ENCODE measurements at places on chromosomes 1 and 21.
A peak's percentile ranks its signal among the peaks of the same experiment; 100 is the strongest.

DNA sequence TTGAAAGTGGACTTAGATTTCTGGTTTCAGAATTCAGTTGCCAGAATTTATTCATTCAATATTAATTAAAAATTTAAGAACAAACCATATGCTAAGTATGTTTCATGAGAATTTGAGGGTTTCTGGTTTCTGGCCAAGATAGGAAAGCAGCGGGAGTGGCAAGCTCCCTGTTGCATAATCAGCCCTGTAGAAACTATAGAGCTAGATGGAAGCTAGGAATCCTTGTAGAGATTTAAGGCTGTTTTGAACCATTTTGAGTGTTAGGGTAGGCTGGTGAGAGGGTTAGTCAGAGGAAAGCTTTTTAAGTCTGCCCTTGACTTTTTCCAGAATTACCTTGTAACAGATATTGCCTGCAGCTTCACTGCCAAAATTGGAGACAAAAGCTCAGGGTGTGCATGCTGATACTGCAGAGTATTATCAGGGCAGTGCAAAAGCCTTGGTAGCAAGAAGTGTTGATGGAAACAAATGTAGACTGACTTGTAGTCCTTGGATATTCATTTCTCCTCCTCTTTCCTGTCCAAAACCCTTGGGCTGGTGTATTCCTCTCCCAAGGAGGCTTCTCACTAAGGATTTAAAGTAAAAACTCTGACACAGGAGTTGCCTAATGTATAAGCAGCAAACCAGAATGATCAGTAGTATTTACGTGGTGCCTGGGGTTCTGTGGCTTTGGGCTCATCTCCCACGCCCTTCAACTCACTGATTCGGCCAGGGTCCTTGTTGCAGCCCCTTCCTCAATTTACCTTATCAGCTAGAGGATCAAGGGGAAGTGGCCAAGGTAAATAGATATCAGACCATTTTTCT, 12.6 kb upstream of the GIPC2 start:
- no peak for ATAC-seq

- ATAC-seq = peak; percentile 67
These were observed 271.3 kb upstream of the B3GALT2 start for GRCh38 chr1:193457676-193458075.

GRCh38 chr1:247487057-247487456, 29.2 kb upstream of the OR2B11 start:
- peak; percentile 96 for ATAC-seq

- peak; percentile 16 for ATAC-seq
These were observed at the start of gene IFNGR2 for GRCh38 chr21:33403128-33403785. Gene IFNGR2, plus strand, starts transcription at chr21:33403413. Its CDS starts 131 bp downstream, at chr21:33403544.

DNA sequence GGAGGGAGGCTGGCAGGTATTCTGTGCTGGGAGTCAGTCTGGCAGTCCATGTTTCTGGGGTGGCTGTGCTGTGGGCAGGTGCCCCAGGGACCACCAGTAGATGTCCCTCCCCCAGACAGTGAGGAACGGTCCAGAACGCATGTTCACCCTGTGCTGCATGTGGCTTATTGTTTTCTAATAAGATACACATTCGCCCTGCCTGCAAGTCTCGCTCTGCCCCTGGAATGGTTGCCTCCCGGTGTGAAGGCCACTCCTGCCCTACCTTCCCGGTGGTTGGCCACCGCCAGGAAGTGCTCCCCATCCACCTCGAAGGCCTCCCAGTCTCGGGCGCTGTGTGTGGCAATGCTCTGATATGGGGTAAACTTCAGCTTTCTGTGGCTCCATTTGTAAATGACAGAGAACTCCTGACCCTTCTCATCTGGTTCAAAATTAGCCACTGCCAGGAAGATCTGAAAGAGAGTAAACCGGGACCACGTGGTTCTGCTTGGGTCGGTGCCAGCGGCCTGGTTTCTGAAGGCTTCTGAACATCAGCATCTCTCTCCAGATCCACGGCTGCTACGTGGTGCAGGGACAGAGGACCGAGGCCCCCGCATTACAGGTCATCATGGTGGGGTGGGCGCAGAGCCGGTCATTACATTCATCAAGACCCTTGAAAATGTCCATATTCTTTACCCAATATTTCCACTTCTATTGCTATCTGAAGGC, 14.5 kb downstream of the KRTAP10-1 start:
- no peak for ATAC-seq

DNA sequence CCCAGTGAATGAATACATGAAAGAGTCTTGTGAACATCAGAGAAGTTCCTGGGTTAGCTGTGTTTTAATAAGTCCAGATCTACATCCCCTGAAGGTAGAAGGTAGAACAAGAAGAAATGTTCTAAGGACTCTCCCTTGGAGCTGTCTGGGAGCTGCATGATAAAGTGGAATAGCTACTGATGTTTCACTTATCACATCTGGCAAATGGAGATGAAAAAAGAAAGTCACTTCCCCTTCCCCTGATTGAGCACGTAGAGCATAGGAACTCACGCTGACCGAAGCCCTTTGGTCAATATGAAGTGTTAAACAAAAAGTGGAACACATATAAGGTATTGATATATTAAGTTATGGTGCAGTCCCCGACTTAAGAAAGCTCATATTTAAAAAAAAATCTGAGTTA, 53.2 kb upstream of the PARP1 start:
- ATAC-seq = no peak

GRCh38 chr21:34205811-34206571, 132.6 kb downstream of the MRPS6 start:
- peak; percentile 46 for ATAC-seq

DNA sequence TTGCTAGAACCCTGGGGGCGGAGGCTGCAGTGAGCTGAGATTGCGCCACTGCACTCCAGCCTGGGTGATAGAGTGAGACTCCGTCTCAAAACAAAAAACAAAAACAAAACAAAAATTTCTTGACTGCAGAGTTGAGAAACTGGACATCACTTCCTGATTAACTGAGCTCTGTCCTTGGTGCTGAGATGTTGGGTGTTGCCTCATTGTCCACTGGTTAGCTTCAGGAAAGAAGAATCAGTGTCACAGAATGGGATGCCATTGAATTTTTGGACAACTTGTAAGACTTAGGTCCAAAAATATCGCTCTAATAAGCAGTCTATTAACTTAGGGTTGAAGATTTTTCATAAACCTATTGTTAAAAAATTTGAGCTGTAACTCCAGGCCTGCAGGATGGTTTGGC, 23.8 kb upstream of the KCNA10 start:
- no peak for ATAC-seq

DNA sequence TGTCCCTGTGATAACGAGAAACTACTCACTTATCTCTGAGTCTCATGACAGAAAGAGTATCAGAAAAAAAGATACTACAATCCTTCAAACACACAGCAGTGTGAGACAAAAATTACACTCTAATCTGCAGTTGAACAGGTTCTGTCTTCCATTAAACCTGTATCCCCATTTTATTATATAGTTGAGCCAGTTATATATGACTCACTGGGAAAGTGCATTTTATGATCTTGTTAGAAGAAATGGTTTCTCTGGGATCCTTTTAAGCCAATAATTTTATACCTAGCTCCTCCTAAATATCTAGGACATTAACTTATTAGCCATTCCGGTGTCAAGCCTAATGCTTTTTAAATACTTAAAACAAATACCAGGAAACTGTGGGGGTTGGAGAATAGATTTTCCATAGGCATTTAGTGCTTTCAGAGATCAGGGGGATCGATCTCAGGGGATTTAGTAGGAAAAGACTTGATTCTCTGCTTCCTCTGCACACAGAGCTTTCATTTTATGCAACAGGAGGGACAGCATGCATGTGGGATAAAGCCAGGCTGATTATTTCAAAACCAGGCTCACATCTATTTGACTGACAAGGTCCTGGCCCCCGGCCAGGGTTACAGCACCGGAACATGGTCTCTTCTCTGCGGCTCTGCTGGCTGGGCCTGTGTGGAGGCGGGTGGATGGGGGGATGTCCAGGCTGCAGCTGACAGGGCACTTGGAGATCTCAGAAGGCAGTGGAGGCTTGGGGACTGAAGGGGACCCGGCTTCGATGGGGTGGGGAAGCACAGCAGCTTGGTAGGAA, 310.6 kb downstream of the DISC1 start:
- peak; percentile 82 for ATAC-seq

- no peak for ATAC-seq
These were observed 17.9 kb upstream of the PTCH2 start for GRCh38 chr1:44860891-44861425.

DNA sequence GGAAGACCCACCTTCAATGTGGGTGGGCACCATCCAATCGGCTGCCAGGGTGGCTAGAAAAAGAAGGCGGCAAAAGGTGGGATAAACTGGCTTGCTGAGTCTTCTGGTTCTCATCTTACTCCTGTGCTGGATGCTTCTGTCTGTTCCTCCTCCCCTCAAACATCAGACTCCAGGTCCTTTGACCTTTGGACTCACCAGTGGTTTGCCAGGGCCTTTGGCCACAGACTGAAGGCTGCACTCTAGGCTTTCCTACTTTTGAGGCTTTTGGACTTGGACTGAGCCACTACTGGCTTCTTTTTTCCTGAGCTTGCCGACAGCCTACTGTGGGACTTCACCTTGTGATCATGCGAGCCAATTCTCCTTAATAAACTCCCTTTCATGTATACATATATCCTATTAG, 55.9 kb downstream of the VCAM1 start:
- ATAC-seq = no peak

DNA sequence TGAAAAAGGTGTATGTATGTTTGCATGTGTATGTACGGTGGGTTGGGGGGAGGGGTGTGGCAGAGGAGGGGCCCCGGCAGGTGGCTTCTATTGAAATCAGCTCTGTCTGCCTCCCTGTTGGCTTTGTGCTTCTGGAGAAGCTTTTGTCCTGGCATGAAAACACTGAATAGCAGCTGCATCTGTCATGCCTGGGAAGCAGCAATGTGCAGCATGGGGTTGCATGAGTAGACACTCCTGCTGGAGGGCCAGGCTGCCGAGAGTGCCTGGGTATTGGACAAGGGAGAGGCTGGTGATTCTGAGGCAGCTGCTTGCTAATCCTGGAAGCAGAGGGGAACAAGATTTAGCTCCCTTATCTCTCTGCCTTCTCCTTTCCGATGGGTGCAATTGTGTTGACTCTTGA, 20.5 kb downstream of the MAPKAPK2 start:
- ATAC-seq = peak; percentile 14

DNA sequence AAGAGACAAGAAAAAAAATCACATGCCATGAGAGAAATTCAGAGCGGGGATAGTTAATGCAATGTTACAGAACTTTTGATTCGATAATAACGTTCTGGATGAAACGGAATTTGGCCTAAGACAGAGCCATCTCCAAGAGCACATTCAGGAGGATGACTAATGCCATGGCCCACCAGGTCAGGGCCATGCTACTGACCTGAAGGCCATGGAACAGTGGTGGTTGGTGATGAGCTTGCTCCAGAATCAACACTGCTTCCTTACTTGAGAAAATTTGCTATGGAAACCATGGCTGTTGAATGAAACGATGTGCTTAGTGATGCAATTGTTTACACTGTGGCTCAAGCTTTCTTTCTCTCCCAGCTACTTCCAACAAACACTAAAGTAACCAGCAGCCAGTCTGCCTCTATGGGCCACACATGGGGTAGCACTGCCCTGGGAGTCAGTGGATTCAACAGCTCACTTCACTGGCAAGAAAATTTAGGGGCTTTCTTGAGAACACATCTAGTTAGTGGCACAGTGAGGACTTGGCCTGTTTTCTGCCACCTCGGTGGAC, 299.1 kb downstream of the PCP4 start:
- no peak for ATAC-seq

GRCh38 chr1:100583827-100584226, 45.9 kb downstream of the GPR88 start:
- no peak for ATAC-seq

DNA sequence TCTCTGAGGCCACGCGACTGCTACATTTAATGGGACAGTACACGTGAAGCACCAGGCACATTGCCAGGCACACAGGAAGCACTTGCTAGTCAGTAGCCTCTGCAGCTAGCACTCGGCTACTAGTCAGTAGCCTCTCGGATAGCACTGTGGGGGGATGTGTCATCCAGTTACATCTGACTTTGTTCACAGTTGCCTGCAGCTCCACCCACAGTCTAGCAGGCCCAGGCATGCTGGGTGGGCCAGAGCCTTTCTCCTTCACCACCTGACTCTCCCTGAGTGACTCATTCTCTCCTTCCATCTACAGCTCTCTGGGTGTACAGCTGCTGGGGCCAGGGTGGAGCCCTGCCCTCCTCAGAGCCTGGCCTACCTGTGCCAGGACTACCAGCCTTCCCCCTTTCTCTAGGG, 51.5 kb downstream of the PTPRF start:
- ATAC-seq = peak; percentile 98

DNA sequence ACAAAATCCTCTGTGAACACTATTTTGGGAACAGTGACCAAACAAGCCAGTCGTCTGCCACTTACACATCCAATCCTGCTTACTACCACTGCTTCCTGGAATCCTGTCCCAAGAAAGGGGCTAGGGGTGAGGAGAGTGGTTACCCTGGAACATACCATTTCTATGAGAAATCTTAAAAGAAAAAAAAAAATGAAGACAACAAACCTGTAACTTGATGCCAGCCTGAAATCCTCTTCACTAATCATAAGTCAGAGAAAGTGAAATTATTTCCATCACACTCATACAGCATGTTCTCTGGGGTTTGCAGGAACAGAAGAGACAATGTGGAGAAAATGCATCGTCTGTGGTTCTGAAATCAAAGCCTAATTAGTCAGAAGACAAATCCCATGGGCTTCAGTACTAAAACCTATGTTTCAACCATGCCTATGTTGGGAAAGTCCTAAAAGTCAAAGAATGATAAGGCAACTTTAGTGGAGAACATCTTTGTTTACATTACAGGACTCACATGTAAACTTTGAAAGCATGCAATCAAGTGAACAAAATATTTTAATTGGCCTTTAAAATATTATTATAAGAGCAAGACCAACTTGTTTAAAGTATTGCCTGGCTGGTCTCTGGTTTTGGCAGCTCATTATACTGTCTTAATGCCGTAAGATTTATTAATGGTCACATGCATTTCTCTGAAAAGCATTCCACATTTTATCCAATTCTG, 220.7 kb downstream of the LTN1 start:
- peak; percentile 82 for ATAC-seq

GRCh38 chr1:160066829-160067745, 2.9 kb downstream of the KCNJ10 start:
- ATAC-seq = no peak

DNA sequence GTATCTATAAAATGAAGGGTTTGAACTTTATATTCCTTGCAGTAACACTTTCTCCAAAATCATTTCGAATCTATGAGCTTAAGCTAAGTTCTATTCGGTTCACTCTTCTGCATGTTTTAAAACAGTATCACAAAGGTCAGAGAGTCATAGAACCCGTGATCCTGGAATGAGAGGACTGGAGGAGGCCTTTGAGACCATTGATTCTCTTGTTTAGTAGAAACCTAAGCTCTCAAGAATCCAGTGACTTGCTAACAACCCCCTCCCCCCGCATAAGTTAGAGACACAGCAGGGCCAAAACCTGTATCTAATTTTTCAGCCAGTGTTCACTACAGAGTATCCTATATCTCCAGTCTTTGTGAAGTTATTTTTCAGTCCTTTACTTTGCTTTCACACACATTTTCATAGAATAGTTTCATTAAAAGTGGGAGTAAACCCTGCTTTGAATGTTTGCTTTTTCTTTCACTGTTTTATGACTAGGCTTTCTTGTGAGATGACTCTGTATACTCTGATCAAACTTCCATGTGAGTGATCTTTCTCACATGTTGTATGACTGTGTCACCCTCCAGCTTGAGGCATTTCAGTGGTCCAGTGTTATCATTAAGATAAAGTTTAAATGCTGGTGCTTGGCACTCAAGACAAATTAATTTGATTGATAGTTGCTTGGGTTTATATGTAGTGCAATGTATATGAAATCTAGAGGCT, 275.4 kb upstream of the SGIP1 start:
- ATAC-seq = no peak

- no peak for ATAC-seq
These were observed 7.8 kb upstream of the NUDT17 start for GRCh38 chr1:145837656-145838055.
